ENCODE measurements at places on chromosomes 12 and 14. TPM values are rescaled to one million over a fixed set of nuclear protein-coding genes. Genes with fewer than 3 reads are reported as not detected.

EIF4B gene
- 601 TPM for total RNA-seq

GYS2 gene
- not detected for total RNA-seq

ANKRD33 gene
- total RNA-seq = not detected

IL25 gene
- total RNA-seq = not detected

WNT1 gene
- total RNA-seq = not detected

ACSM4 gene
- total RNA-seq = not detected

LRRC43 gene
- 6.5 TPM for total RNA-seq

LRR1 gene
- 12.7 TPM for total RNA-seq

CLEC1B gene
- not detected for total RNA-seq

OR4E2 gene
- total RNA-seq = not detected

ARHGDIB gene
- total RNA-seq = 19.4 TPM

KRT84 gene
- total RNA-seq = not detected

PRKD1 gene
- 16.4 TPM for total RNA-seq

SIX4 gene
- total RNA-seq = 0.92 TPM

MGST1 gene
- 14.5 TPM for total RNA-seq

NOS1 gene
- 11.8 TPM for total RNA-seq

Measured in diencephalon (tissue), 1 donor.